ENCODE measurements at places on chromosomes 2 and 18.

DNA sequence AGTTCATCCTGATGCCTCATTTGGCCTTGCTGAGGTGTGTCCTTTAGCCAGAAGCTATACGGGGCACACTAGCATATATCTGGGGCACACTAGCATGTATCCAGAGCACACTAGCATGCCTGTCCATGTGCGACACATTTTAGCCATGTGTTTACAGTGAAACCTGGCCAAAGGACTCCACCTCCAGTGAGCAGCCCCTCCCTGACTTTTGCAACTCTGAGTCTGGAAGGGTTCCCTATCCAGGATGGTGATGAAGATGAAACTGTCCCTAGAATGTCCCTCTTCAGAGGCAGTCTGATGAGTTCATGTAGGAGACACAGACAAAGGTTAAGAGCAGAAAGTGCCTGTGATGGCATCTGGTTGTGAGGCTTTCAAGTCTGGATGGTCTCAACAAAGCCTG lies 61.4 kb upstream of the LGALSL start:
- DNase-seq = no peak

DNA sequence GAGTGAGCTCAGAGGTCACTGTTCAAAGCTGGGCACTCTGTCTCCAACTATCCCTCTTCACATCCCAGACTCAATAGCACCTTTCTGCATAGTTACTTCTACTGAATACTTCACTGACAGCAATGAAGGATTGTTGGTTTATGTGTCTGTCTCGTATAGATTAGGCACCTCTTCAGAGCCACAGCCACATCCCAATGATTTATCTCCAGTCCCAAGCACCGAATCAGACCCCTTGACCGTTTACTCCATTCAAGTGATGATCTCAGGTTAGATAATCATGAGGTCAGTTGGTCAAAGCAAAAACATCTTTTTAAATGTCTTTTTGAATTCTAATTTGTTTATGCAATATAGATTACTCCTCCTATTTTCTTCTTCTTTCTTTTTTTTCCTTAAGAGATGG lies 14.7 kb downstream of the NEDD4L start:
- DNase-seq = no peak

GRCh38 chr2:47437287-47437686 lies 34.3 kb downstream of the MSH2 start:
- peak; percentile 5 for DNase-seq

DNA sequence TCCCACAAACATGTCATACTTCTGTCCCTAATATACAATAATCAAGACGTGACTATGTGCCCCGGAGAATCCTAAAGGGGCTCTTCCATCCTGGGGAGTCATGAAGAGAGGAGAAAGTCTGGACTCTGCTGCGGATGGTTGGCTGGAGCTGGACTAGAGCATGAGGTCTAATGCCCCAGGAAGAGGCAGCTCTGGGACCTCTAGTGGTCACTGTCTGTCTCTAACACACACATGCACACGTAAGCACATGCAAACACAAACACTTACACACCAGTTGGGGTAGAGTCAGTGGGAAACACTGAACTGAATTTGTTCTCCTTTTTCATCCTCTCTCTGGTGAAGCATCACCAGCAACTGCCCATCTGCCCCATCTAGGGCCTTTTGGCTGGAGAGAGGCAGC lies 271.6 kb downstream of the TDRD15 start:
- no peak for DNase-seq

DNA sequence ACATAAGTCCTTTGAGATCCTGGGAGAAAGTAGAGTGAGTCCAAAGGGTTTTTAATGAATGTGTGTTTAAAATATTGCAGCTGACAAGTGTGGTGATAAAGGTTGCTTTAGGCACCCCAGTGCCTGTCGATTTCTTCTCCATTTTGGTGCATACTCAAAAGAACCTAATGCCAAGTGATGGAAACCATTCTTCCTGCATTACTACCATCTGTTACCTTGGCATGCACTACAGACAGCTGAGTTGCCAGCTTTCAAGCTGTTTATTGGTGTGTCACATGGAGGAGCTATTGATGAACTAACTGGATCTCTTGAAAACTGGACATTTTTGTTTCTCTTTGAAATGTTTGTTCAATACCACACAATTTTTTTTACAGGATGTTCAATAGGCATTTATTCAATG lies 350.0 kb downstream of the AKAIN1 start:
- DNase-seq = no peak

DNA sequence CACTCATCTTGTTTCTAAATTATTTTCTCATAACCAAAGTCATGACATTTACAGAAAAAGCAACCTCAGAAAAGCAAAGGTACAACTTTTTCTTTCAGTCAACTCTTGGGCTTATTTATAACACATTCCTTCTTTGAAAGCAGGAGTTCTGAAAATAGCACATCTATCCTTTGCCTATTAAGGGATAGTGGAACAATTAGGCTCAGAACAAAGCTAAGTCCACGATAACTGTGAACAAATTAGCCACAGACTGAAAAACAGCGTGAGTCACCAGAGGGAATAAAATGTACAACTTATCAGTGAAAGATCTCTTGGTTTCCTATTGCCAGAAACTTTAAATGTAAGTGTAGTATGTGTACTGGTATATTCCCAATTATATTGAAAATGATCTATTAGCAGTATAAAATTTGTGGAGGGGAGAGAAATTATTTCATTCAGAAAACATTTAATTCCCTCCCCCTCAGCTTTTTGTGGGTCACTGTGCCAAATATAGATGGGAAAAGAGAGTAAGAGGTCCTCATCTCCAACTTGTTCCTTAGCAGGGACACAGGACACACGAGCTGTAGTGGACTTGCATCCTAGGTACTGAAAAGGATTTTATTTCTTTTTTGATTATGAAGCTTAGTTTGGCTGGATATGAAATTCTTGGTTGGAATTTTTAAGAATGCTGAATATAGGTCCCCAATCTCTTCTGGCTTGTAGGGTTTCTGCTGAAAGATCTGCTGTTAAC lies 15.4 kb upstream of the MATN3 start:
- DNase-seq = no peak

DNA sequence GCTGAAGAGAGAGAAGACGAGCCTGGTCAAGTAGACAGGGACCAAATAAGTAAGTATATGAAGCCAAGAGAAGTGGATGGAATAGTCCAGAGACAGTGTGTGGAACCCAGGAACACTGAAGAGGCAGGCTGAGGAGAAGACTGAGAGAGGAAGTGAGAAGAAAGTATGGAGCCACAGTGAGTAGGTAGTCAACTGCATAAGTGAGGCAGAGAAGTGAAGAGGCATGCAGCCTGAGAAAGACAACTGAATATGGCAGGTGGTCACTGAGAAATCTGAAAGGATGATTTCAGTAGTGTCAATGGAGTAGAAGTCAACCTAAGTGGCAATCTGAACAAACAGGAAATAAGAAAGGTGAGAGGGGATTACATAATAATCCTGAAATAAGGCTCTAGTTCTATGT lies 55.4 kb downstream of the CWC22 start:
- no peak for DNase-seq
